ENCODE measurements at places on chromosomes 2 and 18.
A peak's percentile ranks its signal among the peaks of the same experiment; 100 is the strongest.

DNA sequence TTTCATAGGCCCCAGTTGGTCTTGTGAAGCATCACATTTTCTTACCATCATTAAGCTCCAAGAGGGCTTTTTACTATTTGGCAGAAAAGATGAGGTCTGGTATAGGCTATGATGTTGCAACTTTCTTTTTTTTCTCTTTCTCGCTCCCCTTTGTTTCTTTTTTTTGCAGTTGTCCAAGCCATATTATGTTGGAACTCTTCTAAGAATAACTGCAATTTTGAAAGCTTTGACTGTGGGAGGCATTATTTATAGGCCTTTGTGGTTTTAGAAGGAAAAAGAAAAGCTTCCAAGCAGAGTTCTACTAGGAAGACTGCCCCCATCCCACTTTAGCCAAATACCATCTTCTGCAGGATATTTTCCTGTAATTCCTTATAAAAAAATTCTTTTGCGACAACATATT is 571.6 kb downstream of the ARHGAP15 start:
- no peak for DNase-seq

GRCh38 chr2:29923110-29923721 is 1.8 kb upstream of the ALK start:
- peak; percentile 65 for DNase-seq

DNA sequence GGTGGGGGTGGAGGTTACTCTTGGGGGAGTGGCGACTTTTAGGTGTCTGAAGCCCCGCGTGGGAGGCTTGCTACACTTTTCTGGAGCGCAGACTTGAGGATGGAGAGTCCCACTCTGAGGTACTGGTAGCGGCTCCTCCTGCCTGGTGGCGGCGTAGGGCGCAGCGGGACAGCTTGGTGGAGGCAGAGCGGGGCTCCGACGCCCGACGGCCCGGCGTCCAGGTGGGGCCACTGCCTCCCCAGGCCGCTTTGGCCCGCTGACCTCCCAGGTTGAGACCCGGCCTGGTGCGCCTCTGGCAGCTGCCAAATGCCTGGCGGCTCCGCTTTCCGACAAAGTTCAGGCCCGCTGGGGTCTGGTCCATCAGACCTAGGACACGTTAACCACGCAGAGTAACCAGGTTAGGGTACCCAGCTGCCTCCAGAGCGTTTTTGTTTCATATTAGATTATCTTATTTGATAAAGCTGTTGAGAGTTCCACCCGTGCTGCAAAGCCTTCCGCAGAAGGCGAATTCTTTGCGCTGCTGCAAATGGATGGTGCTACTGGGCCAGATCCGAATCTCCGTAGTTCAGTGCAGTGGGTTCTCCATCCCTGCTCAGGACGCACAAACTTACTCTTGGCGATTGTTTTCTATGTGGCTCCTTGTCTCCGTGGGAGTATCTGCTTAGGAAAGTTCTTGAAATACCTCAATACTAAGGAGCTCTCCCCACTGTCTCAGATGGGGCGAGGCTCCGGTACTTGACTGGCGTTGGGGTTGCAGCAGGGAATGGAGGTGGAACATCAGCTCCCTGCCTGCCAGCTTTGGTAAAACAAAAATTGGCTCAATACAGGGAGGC is 405.9 kb downstream of the XIRP2 start:
- no peak for DNase-seq

- DNase-seq, result no peak
These were observed 131.5 kb downstream of the ATP9B start for GRCh38 chr18:79200546-79201268.

DNA sequence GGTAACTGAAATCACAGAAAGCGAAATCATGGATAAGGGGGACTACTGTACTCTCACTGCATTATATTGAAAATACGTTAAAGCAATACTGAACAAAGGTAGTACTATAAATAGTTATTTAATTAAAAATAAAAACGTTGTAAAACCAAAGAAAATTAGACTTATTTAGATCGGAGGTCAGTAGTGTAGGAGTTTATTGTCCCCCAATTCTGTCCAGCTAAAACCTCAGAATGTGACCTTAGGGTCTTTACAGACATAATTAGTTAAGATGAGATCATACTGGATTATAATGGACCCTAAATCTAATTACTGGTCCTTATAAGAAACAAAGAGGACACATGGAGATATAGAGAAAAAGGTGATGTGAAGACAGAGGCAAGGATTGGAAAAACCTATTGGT is 95.3 kb downstream of the PHLPP1 start:
- DNase-seq, result no peak

- DNase-seq, result no peak
These were observed 24.5 kb upstream of the ALPP start for GRCh38 chr2:232354069-232354468.

DNA sequence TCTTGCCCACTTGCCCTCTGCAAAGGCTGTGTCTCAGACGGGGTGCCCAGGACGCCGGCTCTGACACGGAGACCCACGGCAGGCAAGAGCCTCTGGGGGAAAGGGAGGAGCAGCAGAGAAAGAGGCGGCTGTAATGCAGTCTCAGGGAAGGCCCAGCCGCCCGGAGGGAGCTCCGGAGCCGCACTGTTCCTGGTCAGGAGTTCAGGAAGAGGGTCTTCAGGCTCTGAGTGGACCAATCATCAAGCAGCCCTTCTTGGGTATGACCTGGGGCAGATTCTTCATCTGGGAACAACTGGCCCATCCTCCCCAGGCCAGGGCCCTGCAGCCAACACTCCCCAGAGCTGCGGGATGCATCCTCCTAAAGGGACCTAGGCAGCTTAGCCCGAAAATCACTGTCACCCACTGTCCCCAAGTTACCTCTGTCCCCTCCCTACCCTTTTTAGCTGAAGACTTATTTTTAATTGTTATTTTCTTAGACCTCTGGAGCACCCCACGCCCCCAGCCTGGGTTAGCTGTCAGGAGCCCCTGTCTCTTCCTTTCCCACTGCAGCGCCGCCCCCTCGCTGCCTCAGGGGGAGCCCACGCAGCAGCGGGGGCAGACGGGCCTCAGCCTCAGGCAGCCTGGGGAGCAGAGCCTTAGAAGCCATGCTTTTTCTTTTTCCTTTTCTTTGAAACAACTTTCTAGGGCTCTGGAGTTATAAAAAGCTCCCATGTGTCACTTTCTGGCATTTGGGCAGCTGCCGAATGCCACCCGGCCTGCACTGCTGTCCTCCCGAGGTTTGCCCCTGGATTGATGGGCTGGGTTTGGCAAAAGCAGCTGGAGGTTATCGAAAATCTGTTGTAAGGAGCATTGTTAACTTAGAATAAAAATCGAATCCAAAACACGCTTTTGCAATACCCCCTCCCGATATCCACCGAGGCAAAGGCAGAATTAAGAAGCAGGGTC is 644 bp upstream of the NEU2 start:
- DNase-seq, result no peak

DNA sequence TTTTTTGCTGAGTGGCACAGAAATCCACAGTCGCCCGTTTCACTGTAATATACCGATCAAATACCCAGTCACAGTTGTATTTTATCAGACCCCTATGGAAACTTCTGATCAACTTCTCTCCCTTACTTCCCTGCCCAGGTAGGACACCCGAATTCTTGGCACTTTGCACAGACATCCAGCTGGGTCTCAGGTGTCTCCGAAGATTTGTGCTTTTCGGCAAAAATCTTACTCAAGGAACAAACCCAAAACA is 596 bp downstream of the MREG start:
- no peak for DNase-seq

- no peak for DNase-seq
These were observed 87.8 kb upstream of the CCDC195 start for GRCh38 chr2:224803930-224804329.

DNA sequence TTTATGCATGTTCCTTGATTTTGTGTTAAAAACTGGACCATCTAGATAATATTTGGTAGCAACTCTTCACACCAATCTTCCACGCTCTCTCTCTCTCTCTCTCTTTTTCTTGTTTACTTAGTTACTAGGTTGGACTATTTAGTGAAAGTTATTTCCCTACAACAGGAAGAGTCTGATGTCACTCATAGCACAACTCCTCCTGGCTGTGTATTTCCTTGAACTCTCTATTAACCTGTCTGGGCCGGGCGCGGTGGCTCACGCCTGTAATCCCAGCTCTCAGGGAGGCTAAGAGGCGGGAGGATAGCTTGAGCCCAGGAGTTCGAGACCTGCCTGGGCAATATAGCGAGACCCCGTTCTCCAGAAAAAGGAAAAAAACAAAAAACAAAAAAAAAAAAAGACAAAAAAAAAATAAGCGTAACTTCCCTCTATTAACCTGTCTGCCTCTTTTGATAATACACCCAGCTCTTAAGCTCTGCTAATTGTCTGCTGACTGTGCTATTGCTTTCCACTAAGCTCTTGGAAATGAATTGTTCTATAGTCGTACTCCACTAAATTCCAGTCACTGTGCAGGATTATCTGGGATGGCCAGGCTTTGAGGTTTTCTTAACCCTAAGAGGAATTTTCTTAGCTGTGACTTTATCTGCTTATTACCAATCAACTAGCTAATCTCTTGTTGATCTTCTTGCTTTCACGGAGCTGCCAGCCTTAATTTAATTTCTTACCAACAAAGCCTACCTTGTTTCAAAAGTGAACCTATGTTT is 18.1 kb upstream of the CDH19 start:
- no peak for DNase-seq

DNA sequence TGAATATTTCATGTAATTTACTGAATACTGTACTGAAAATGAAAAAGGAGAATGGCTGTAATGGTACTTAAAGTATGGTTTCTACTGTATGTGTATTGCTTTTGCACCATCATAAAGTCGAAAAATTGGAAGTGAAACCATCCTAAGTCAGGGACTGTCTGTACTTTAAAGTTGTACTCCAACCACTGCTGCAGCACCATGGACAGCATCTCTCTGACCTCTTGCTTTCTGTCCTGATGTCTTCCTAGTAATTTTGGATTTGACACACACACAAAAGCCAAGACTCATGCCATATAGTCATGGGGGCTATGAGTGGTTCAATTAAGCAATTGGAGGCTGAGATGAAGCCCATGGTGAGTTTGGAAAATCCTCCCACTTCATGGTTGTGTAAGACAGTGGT is 256.3 kb upstream of the PKDCC start:
- DNase-seq, result no peak

DNA sequence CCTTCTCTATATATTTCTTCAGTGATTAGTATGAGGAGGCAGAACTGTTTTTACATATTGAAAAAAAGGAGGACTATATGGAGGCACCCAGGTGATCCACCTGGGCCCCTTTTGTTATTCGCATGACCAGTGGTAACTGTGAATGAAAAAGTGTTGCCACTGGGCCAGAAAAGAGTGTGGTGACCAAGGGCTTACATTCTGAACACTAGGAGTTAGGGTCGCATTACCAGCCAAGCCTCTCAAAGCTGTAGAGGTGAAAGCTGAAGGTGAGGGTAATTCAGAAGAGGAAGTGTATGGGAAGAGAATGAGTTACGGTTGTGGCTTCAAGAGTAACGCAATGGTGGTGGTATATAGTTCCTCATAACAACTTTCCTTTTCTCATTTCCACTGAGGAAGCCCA is 487.6 kb downstream of the TMEM182 start:
- no peak for DNase-seq

GRCh38 chr18:44716697-44717163 is 36.0 kb downstream of the SETBP1 start:
- DNase-seq, result no peak

GRCh38 chr18:45793264-45793965 is 32.1 kb upstream of the SIGLEC15 start:
- DNase-seq, result no peak

- no peak for DNase-seq
These were observed 68.3 kb upstream of the IL1R1 start for GRCh38 chr2:102074152-102074783.

GRCh38 chr2:46297546-46298271 is 502 bp downstream of the EPAS1 start:
- peak; percentile 41 for DNase-seq

DNA sequence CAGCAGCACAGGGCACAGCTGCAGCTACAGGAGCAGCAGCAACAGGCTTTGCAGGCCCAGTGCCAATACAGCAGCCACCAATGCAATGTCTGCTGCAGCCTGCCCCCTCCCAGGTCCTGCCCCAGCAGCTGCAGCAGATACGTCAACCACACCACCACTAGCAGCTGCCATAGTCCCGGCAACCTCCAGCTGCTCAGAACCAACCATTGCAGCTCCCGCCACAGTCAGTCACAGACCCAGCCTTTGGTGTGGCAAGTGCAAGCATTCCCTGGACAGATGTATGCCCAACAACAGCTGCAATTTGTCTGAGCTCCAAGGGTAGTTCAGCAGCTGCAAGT is 53.3 kb upstream of the TUBA3E start:
- no peak for DNase-seq

GRCh38 chr2:225937625-225938187 is 538.2 kb downstream of the NYAP2 start:
- DNase-seq, result no peak

- no peak for DNase-seq
These were observed 9.8 kb downstream of the SOWAHC start for GRCh38 chr2:109623923-109624322.

DNA sequence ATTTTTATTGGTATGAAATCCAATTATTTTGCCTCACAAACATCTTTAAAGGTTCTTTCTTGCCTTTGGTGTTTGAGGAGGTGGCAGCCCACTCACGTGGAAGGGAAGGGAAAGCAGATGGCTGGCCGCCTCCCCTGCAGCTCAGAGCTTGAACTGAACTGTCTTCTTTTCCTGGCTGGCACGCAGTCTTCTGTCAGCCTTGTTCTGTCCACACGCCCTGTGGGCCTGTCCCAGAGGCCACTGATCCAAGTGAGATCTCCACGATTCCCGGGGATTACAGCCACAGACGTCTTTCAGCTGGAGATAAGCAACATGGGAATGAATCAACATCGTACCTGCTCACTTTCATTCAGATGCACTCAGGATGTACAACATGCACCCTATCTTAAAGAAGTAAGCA is 73.3 kb downstream of the TMEM18 start:
- no peak for DNase-seq

DNA sequence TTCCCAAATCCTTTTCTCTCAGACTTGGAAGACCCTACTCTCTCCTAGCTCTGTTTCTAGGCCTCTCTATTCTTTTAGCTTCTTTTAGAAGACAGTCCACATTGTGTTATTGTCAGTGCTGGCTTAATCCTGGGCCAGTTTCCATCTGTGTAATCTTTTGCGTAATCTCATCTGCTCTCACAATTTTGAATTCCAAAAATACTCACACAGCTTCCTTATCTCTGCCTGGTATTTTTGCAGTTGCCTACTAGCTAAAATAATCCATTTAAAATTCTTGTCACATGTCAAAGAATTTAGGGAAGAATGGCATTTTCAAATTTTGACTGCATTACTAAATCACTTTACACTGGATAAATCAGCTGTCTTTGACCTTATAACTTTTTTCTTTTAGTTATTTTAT is 200.6 kb upstream of the MEX3C start:
- no peak for DNase-seq

Data from tibial nerve (tissue), 4 donors.